ENCODE measurements at places on chromosomes 5 and 9.

DNA sequence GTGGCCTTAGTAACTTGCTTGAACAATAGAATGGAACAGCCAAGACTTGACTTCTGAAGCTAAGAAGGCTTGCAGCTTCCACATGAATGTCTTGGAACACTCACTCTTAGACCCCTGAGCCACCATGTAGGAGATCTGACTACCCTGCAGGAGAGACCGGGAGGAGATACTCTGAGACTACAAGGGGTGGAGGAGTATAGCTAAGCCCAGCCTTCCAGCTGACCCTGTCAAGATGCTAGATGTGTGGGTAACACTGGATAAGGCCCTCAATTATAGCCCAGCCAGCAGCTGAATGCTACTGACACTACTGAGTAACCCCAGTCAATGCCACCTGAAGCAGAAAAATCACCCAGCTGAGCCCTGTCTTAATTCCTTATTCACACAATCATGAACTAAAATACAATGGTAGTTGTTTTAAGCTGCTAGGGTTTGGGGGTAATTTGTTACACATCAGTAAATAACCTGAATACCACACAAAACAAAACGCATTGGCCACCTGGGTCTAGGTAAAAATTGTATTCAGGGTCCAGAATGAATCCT is 180.9 kb downstream of the FSTL4 start:
- no peak for DNase-seq

DNA sequence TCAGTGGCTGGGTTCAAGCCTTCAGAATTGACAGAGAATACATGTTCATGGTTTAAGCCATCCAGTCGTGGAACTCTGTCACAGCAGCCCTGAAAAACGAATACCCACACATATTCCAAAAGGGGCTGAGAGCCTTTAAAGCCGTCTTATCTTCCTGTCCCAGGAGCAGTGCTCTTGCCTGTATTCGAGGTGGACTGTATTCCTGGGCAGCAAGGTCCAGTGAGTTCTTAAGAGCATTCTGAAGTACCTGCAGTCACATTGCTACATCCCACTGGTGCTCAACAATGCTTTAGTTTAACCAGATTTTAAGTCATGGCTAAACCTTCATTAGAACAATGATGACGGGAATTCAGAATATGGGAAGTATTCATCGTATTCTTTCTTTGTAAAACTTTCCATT is 380.7 kb upstream of the KLF4 start:
- DNase-seq: no peak

GRCh38 chr9:36191686-36192085 is 965 bp downstream of the CLTA start:
- DNase-seq: no peak

DNA sequence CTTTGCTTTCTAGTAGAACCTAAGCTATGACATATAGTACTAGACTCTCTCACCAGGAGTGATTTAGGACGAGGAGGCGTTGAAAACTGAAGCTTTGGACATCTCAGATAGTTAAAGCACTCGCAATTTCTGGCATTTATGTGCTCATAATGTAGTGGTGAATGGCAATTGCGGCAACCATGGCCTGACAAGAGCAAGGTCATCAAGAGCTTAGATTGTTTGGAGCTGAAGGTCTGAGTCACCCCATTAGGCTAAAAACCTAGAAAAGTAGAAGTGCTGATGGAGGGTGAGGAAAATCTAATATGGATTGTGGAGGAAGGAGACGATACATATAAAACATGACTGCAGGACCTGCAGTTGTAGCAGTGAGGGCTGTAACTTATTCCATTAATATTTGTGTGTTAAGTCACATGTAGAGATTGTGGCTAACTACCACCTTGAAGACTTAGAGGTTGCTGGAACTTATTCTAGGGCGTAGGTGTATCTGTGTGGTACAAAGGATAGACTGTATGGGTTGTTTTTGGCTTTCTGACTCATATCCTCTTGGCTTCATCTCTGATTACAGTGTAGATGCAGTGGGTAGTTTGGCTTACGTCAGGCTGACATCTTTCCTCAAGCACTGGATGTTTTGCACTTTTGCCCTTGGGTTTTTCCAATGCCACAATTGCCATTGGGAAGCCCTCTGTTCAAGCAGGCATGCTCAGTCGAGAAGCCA is 138.9 kb upstream of the CDKN2B start:
- no peak for DNase-seq

DNA sequence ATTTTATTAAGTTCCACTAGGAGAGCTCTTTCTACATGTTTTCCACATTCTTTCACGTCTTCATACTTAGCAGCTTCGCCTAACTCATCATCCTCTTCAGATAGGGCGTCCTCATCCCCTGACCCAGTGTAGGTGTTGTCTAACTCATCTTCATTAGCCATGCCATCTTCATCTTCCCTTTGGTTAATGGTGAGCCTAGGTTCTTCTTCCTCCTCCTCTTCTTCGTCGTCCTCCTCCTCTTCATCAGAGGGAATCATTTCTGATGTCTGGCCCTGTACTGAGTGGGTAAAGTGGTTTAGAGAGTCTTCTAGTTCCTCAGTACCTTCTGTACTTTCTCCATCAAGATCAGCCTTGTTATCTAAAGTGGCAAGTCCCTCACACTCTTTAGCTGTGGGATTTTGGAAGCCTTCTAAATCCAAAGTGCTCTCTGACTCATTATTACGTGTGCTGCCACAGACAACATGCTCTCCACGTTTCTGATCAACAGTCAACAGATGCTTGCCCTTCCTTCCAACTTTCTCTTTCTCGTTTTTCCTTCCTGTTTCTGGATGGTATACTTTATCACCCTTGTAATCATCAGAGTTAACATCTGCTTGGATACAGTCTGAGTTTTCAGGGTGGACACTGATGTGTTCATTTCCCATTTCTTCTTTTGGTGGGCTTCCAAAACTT is 31.1 kb downstream of the TUT7 start:
- no peak for DNase-seq

DNA sequence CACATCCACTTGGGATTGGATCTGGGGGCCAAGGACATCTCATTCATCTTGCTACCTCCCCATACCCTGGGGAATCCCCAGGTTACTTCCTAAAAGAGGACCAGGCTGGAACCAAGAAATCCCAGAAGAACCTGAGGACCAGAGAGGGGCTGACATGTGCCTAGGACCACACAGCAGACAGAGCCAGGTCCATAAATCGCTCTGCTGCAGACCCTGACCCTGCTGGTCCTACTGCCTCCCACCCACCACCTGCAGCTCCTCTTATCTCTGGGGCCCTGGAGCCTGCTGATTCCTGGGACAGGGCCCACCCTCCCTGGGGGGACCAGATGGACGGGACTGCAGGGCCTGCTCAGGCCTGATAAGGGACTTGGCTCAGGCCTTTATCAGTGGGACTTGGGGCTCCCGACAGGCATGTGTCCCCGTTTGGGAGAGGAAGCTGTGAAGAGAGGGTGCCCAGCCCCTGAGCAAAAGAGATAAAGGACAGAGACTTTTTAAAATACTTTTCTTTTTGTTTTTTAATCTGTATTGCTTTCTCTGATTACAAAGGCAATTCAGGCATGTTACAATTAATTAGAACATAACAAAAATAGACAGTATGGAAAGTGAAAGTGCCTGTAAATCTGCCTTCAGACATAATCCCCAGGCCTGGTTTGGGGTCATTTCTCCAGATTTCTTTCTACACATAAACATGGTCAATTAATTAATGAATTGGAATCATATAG is 101.3 kb upstream of the LARP1 start:
- DNase-seq: no peak

- DNase-seq: no peak
Measured at GRCh38 chr5:71573591-71573990, 13.5 kb upstream of the MCCC2 start.

DNA sequence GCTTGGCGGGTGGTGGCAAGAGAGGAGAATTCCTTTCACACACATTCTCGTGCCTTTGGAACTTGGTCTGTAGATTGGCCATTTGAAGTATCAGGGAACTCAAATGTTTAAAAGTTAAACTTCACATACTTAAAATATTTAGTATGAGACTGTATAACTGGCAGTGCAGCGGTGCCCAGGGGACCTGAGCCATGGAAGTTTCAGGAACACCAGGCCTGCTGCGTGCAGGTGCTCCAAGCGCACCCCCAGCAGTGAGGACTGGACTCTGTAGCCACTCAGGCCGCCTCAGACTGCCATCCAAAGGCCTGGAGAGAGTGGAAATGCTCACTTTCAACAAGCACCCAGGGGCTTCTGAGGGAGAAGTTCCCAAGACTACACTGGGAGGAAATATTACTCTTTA is 273.5 kb upstream of the IRX2 start:
- DNase-seq: no peak

GRCh38 chr5:77157732-77158532 is 52.5 kb upstream of the PDE8B start:
- DNase-seq: no peak

GRCh38 chr9:77816641-77817341 is 168.7 kb upstream of the GNA14 start:
- DNase-seq: no peak

DNA sequence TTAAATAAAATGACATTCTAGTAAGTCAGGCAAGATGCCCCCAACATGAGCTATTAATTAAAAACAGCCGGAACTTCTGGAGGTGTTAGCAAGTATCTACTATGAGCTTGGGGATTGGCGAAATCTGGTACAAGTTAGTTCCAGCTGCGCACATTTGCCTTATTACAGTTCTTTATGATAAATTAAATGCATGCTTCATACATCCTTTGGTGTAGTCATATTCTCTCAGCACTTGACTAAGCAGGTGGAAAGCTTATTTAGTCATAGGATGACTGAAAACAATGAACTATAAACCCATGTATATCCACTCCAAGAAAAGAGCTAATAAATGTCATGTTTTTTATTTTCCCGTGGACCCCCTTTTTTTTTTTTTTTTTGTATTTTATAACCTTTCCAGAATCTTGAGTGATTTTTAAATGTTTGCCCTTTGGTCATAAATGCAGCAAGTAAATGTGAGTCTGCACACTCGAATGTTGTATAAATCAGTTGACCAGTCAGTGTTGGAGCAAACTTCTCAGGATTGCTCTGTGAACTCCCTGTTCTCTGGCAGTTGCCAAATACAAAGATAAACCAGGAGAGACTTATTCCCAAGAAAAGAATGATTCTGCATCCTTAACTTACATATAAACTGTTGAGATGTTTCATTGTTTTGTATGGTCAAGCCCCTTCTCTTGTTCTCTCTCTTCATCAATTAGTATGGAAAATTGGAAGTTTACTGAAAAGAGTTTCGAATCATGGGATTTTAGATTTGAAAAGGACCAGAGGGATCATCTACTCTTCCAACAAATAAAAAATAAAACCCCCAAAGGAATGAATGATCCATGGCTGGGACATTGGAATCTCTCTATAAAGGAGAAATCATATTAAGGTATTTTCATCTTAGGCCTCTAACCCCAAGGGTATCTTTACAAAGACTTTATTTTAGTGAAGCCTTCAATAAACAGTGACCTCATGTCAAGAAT is 38.3 kb downstream of the PIK3R1 start:
- DNase-seq: no peak

DNA sequence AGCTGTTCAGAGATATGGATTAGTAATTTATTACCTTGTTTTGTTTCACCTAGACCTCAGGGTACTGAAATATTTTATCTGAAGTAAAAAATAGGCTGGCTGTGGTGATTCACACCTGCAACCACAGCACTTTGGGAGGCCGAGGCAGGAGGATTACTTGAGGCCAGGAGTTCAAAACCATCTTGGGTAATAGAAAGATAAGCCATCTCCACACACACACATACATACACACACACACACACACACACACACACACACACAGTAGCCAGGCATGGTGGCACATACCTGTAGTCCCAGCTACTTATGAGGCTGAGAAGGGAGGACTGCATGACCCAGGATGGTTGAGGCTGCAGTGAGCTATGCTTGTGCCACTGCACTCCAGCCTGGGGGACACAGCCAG is 3.7 kb downstream of the ANXA2R start:
- no peak for DNase-seq

- no peak for DNase-seq
Measured at GRCh38 chr5:59586841-59587240, 306.7 kb downstream of the PDE4D start.

DNA sequence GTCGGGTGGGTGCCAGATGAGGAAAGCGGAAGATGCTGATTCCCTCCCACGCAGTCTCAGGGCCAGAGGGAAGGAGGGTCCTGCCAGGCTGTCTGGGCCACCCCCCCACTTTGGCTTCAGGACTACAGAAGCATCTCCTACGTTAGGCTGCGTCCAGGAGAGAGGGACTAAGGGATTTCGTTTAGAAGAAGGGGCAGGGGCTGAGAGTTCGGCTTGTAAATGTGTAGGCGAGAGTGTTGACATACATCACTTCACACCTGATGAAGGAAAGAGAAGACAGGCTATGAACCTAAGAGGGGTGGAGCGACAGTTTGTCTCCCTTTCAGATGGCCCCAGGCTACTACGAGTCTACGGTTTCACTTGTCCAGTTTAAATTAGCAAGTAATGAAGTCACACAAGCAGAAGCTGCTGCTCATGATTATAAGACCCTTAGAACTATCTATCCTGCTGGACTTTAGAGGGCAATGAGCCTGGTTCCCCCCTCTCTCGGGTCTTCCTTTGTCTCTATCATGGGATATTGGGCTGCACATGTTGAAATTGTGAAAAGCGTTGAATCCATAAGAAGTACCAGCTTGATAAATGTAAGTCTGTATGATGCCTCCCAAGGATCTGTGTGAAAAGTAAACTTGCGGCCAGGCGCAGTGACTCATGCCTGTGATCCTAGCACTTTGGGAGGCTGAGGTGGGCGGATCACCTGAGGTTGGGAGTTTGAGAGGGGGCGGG is 193.0 kb downstream of the AOPEP start:
- DNase-seq: no peak

DNA sequence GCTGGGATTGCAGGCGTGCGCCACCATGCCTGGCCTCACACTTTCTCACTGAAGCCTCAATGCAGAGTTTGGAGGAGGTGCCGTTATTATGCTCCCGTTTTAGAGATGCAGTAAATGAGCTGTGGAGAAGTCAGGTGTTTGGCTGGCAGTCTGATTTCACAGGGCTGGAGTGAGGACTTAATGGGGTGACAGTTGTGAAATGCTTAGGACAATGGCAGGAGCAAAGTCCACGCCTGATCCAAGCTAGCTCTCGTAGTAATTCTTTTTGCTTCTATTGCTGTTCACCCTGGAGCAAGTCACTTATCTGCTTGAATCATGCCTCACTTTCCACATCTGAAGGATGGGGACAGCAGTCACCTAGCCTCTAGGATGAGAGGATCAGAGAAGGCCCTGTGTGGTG is 21.8 kb downstream of the UNC5A start:
- no peak for DNase-seq

DNA sequence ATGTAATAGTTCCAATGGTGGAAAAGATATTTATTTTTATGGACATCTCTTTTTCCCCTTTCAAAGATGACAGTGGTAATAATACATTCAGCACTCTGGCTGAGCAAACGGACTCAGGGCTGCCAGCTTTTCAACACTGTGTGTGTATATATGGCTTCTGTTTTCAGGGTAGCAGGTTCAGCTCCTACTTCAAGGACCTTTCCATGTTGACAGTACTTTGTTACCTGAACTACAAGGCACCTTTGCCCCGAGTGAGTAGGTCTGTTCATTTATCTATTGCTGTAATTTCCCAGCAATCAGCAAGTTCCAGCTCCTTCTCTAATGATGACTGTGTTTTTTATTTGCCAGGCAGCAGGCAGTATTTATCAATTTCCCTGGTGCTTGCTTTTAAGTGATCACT is 387.4 kb upstream of the KIF2A start:
- DNase-seq: no peak

Data from naive thymus-derived CD8-positive, alpha-beta T cell (primary cell).